ENCODE measurements at places on chromosomes 2 and 18.

- no peak for DNase-seq
Measured at GRCh38 chr2:57156231-57156924, 890.2 kb upstream of the VRK2 start.

DNA sequence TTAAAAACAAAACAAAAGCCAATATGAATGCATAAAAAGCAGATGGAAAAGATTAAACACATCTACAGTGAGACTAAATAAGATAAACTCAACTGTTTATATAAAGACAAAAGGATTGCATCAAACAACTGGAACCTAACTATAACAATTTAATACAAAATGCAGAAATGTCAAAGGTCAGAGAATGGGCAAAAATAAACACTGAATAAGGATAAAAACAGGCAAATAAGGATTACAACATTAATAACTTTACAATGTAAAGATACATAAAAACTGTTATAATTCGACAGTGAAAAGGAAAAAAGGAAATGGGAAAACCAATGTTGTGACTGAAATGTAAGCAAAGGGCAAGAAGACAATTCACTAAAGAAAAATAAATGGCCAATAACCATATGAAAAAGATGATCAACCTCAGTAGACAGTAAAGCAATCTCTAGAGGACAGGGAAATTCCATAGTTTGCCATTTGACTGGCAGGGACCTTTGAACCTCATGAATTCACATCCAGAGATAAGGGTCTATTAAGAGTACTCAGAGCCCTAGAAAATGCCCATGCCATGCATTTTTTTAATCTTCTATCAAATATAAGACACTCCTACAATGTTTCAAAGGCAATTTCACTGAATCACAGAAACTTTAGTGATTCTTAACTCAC is 83.7 kb downstream of the TMEM131 start:
- no peak for DNase-seq

DNA sequence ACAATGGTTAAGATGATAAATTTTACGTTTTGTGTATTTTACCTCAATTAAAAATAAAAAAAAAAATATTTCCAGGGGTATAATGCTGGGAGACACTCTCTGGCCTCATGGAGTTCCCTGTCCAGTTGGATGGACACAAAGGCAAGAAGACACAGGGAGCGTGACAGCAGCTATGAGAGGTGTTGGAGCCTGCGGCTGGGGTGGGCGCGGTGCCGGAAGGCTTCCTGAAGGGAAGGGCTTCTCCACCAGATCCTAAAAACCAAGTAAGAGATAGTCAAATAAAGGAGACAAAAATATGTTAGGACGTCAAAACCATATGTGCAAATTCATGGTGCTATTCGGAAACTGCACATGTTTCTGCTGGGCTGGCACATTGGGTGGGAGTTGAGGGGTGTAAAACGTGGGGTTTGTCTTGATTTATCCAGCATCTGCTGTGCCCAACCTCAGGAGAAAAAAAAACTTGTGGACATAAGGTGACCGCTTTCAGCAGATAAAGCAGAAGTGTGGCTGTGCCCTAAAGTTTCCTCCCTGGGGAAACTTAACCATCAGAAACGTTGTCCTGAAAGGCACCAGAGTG is 467.6 kb downstream of the RNF144A start:
- DNase-seq = no peak

GRCh38 chr2:158818511-158818910 is 23.4 kb downstream of the DAPL1 start:
- DNase-seq = no peak

GRCh38 chr18:42920621-42921020 is 194.9 kb downstream of the RIT2 start:
- no peak for DNase-seq

- DNase-seq = no peak
Measured at GRCh38 chr2:235227590-235227989, 266.3 kb upstream of the AGAP1 start.

- no peak for DNase-seq
Measured at GRCh38 chr18:48796491-48797205, 154.1 kb downstream of the SMAD7 start.

DNA sequence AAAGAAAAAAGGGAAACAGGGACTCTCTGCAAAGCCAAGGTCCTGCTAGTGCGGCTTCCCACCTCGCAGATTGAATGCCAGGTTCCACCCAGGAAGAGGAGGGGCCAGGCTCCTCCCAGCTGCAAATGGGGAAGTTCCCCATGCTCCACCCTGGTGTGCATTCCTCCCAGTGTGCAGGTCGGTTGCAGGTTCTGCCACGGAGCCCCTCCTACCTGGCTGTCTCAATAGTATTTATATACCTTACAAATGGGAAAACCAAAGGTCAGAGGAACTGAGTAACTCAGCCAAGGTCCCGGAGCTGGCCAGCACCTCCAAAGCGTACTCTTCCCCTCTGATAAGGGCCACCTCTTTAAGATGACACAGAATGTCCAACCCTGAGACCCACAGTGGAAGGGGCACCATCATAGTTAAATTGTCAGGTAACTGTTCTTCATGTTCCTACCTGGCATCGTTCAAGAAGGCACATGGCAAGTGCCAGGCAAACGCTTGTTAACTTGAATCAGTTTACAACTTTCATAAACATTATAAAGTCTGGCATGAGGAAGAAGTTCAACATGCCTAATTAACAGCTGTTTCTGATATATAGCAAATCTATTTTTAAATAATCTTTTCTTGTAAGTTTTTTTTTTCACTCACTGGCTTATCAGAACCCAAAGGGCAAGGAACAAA is 35.5 kb downstream of the POU3F3 start:
- DNase-seq = no peak

DNA sequence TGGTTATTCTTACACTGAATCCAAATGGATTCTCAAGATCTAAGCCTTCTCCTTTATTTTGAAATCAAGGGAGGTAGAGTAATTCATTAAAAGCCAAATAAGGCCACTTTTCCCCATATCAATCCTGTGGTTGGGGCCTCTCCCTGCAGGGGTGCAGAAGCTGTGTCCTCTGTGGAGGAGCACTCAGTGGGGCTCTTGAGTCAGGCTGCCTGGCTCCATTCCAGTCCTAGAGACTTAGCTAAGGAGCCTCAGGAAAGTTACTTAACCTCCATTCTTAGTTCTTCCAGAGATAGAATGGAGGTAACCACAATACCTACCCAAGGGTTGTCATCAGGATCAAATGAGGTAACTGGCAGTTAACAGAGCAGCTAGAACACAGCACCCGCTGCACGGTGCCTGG is 564.3 kb downstream of the CMPK2 start:
- no peak for DNase-seq

- no peak for DNase-seq
Measured at GRCh38 chr2:218072002-218072401, 2.9 kb downstream of the RUFY4 start.

DNA sequence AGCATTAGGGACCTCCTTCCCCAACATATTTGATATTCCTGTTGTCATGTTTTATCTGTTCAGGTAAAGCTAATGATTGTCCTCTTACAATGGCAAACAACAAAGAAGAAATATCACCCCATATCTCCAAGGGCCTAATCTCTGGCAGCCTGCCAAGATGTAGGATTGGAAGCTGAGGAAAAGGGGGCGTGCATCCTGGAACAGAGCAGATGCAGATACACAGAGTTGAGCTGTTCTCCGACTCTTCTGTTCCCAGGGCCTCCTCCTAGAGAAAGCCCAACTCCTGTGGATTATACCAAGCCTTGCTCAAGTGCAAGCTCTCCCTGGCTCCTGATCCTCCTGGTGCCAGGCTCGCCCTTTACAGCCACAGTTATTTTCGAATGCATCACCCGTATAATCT is 35.2 kb upstream of the CD207 start:
- no peak for DNase-seq

DNA sequence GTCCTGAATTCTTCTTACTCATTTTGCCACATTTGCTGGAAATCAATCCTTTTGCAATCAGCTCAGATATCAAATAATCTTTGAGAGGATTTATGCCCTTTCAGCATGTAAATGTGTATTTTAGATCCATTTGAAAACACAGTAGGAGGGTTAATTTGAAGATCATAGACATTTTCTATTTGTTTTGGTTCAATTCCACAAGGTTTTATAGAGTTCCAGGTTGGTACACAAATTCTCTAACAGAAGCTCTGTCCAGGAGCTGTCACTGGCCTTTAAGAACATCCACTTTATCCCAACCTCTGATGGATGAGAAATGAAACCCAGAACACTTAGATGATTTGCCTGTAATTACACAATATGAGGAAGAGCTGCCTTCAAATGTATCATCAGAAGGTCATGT is 157.3 kb upstream of the CHAC2 start:
- no peak for DNase-seq

DNA sequence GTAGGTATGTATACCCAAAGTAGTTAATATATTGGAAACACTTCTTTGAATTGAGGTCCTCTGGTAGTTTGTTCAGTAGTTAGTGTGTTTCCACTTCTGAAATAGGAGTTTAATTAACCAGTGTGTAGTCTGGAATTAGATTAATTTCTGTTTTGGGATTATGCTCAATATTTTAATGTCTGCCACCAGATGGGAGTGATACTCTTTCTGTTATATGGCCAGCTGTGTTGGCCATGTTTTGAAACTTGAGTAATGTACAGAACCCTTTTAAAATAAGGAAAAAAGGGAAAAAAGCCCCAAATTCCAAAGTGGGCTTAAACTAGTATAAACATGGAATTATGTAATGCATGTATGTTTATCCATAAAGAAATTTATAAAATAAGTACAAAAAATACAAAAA is 147.7 kb downstream of the CTNNA2 start:
- no peak for DNase-seq

DNA sequence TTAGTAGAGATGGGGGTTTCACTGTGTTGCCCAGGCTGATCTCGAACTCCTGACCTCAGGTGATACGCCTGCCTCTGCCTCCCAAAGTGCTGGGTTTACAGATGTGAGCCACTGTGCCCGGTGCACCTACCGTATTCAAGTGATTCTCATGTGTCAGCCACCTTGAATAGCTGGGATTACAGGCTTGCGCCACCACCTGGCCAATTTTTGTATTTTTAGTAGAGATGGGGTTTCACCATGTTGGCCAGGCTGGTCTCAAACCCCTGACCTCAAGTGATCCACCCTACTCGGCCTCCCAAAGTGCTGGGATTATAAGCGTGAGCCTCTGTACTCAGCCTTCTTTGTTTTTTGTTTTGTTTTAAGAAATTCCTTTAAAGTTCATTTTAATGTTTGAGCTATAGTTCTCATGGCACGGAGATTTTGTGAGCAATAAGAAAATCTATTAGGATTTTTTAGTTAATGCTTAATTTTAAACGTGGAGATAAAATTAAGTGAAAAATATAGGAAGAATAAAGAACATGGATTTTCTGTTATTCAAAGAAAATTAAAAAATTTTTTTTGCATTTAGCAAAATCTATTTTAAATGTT is 242.6 kb downstream of the PHLPP1 start:
- DNase-seq = no peak

DNA sequence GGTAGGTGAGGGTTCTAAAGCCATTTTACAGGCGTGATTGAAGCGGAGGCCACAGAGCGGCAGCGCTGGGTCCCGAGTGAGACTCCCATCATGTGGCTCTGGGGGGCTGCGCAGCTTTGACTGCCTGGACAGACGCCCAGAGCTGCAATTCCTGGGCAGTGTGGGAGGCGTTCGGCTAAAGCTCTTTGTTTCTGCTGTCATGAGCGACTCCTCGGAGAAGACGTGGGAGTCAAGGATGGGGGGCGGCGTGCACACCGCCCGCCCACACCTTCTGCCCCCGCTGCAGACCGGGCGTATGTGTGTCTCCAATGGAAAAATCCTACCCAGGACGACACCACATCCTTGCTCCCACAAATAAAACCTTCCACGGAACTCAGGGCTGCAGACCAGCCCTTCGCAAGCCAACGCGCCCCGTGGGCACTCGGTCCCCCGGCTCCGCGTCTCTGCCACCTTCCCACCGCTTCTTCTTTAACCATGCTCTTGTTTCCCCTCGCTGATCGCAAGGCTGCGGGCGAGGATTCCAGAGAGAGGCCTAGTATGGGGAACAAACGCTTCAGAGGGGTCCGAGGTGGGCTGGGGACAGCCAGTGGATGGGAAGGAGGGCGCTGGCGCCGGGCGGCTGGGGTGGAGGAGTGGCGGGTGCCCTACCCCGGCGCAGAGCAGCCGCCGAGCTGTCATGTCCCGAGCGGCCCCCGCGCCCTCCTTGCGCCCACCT is 680 bp upstream of the LBH start:
- DNase-seq = no peak

DNA sequence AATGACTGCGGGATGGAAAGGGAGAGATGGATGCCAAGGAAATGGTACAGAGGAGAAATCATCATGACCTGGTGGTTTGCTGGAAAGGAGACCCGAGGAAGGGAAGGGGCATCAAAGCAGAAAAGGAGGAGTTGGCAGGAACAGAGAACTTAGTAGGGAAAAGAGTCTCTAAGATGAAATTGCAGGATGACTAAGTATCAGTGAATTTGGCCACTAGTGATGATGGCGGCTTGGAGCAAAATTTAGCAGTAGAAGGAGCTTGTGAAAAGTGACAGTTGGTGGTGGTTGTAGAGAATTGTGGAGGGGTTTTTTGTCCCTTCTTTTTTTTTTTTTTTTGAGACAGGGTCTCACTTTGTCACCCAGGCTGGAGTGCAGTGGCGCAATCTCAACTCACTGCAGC is 10.1 kb downstream of the METAP1D start:
- DNase-seq = no peak

GRCh38 chr2:220394433-220394832 is 767.0 kb downstream of the SLC4A3 start:
- no peak for DNase-seq

DNA sequence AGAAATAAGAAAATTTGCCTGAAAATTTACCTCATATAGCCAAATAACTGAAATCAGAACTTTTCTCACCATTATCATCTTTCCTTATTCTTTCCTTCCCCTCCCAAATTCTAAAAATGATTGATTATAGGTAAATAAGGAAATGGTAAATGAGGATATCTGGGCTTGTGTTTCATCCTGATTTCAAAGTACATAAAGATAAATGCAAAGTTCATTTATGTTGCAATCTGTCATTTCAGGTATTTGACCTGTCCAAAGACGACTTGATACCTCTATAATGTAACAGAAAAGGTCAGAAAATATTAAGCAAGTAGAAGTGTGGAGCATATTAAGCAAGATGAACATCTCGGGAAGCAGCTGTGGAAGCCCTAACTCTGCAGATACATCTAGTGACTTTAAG is 3.4 kb downstream of the RBBP8 start:
- no peak for DNase-seq

GRCh38 chr2:15506229-15506819 is 54.8 kb downstream of the NBAS start:
- DNase-seq = no peak

- no peak for DNase-seq
Measured at GRCh38 chr18:79555885-79556284, 123.7 kb upstream of the CTDP1 start.

DNA sequence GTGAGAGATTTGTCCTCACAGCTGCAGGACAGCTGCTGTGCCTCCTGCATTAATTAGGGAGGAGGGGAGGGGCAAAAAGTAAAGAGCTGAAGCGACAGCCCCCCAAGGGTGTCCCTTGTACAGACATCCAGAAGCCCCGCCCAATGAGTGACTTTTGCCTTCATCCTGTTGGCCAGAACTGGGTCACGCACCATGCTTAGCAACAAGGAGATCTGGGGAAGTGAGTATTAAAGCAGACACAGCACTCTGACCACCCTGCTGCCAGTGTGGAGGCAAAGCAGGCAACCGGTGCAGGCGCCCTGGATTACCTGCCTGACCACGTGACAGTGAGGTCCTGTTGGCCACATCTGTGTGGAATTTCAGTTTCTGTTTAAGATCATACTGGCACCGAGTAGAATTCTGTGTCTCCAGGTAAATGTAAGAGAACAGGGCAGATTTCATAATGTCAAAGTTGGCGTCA is 21.5 kb upstream of the BIN1 start:
- DNase-seq = no peak

GRCh38 chr2:61023670-61024069 is 5.6 kb upstream of the PUS10 start:
- no peak for DNase-seq

All from stimulated activated CD8-positive, alpha-beta memory T cell treated with anti-CD3 and anti-CD28 coated beads, Interleukin-7, amount 100 ng/mL, for 1 hour (primary cell).